ENCODE measurements at places on chromosomes 2 and 18. TPM values are rescaled to one million over a fixed set of nuclear protein-coding genes. Genes with fewer than 3 reads are reported as not detected.

FTCDNL1 gene
- 1.4 TPM for total RNA-seq

GCKR gene
- 6.7 TPM for total RNA-seq

FBXO41 gene
- total RNA-seq = 0.56 TPM

GAD1 gene
- total RNA-seq = 0.18 TPM

AGBL5 gene
- total RNA-seq = 17.1 TPM

SERPINB10 gene
- total RNA-seq = 0.09 TPM

DTNA gene
- total RNA-seq = 2.1 TPM

ASB1 gene
- total RNA-seq = 30.5 TPM

GRB14 gene
- 2.1 TPM for total RNA-seq

SLC23A3 gene
- 1.1 TPM for total RNA-seq

KCNF1 gene
- total RNA-seq = 0.09 TPM

ERLEC1 gene
- total RNA-seq = 61.8 TPM

HSBP1L1 gene
- 2.0 TPM for total RNA-seq

FAM168B gene
- 84.0 TPM for total RNA-seq

EMX1 gene
- total RNA-seq = not detected

SPATA3 gene
- total RNA-seq = not detected

SCN2A gene
- under 0.01 TPM for total RNA-seq

CIB4 gene
- total RNA-seq = not detected

ANKRD30B gene
- total RNA-seq = not detected

RPRM gene
- total RNA-seq = not detected

SCYGR4 gene
- not detected for total RNA-seq

CCDC148 gene
- total RNA-seq = 0.18 TPM

CYP26B1 gene
- total RNA-seq = 1.3 TPM

UGT1A8 gene
- total RNA-seq = not detected

SKA1 gene
- 15.0 TPM for total RNA-seq

PSD4 gene
- 0.66 TPM for total RNA-seq

REG3A gene
- total RNA-seq = not detected

CD207 gene
- total RNA-seq = under 0.01 TPM

SPAG16 gene
- 10.9 TPM for total RNA-seq

TET3 gene
- 5.7 TPM for total RNA-seq

GRHL1 gene
- total RNA-seq = 0.63 TPM

LYG2 gene
- not detected for total RNA-seq

UPP2 gene
- total RNA-seq = not detected

FHOD3 gene
- 4.0 TPM for total RNA-seq

GGCX gene
- total RNA-seq = 28.2 TPM

MYO5B gene
- total RNA-seq = 0.54 TPM

CRACDL gene
- total RNA-seq = 8.7 TPM

CYS1 gene
- total RNA-seq = 0.19 TPM

NEB gene
- 0.45 TPM for total RNA-seq

ENOSF1 gene
- total RNA-seq = 30.8 TPM

LANCL1 gene
- total RNA-seq = 15.7 TPM

Measured in endothelial cell of coronary artery (primary cell).